Activated T-helper 1 cell treated with anti-CD3 and anti-CD28 coated beads, Interleukin-12 subunit alpha, Interleukin-12 subunit beta, Interleukin-2, Interleukin-4 antibody, amounts not matched to agents 30 ng/mL and 10 ng/mL and 1 ng/mL, durations not matched to agents 14 hours and 24 hours and 36 hours (primary cell): ENCODE measurements at places on chromosomes 13 and 19.

DNA sequence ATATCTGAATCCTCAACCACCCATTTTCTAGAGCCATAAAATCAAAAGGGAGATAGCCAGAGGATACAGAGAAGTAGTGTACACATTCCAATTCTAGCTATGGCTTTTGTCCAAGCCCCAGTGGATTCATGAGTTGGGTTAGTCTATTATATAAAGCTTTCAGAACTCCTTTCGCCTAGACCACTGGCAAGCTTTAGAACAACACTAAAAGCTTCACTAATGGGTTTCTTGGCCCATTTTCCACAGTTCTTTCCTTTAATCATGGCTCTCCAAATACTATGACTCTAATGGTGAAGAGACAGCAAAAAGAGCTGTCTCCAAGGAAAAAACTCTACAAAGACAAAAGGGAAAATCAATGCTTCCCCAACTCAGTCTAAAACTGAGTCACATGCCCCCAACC is 48.2 kb upstream of the SLITRK5 start:
- DNase-seq: no peak

GRCh38 chr19:10782795-10783194 is 53.2 kb downstream of the TMED1 start:
- DNase-seq: no peak

DNA sequence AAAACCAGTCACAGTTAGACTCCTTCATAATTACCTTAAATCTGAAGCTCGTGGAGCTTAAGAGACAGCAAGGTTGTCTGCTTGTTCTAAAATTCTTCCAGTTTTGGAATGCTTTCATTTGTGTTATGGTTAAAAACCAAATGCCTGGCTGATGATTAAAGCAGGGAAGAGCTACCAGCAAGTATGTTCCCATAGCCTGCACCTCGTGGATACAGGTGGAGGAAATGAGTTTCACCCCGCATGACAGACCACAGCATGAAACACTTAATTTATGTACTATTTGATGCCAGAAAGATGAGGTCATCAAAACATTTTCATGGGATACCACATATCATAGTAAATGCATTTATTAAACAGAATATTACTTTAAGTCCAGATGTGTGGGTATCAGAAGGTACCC is 416 bp upstream of the DOCK9 start:
- DNase-seq: no peak

DNA sequence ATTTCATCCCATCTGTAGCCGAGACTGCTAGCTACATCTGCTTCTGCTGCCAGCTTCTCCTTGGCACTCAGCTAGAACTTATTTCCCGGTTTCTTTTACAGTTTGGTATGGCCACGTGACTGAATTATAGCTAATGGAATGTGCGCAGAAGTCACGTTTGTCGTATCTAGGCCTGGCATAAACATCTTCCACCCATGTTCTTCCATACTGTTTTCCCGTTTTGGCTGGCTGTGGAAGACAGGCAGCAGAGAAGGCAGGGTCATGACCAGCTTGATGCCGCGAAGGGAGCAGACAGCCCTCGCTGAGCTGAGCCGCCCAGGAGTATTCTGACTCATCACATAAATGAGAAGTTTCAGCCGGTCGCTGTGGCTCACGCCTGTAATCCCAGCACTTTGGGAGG is 186.7 kb downstream of the RFC3 start:
- DNase-seq: no peak

- DNase-seq: no peak
These were observed 37.3 kb downstream of the KLF2 start for GRCh38 chr19:16361926-16362325.

DNA sequence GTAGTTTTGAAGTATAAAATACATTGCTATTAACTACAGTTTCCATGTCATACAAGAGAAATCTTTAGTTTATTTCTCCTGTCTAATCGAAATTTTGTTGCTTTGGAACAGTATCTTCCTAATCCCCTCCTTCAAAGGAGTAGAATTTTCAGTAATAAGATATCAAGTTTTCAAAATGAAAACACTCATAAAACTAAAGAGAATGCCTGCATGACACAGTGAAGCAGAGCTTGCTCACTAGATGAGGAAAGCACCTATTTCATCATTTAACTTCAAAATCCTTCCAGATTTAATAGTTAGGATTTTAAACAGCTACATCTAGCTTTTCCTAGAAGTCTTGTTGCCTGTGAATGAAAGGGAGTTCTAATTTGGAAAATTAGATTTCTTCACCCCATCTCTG is 80.8 kb downstream of the TNFSF11 start:
- no peak for DNase-seq

GRCh38 chr19:40421993-40422747 is 3.6 kb downstream of the SERTAD1 start:
- DNase-seq: no peak

GRCh38 chr19:20278342-20278741 is 111.3 kb downstream of the ZNF486 start:
- no peak for DNase-seq

DNA sequence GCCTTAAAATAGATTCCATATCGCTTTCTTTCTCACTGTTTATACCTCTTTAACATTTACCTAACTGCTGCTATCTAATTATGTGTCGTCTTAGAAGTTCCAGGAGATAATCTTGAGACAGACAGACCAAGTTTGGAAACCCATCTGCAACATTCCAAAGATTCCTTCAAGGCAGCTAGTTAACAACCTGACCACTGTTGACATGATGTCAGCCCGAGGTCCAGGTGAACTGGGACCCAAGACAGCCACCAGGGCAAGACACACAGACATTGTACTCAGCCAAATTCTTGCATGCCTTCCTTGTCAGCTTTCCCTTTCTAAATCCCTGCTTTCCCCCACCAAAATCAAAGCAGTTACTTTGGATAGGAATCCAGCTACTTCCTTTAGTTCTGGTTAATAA is 1476.5 kb upstream of the PRR20A start:
- DNase-seq: no peak

DNA sequence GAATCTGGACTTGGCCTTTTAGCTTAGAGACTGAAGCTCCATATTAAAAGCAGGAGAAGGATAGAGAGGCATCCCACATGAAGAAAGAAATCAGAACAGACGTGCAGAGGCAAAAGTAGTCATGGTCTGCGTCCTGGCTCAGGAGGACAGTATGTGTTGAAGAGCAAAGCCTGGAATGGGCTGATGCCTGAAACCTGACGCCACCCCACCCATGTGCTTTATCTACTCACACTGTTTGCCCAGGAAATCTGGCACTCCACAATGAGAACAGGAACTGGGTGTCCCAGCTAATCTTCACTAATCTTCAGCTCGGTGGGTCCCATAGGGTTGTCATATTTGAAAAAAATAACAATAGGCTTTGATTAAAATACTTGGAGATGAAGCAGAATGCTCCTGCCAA is 549.0 kb upstream of the GPC6 start:
- no peak for DNase-seq

GRCh38 chr13:46554951-46555350 is 2.0 kb downstream of the LRCH1 start:
- no peak for DNase-seq

- DNase-seq: no peak
These were observed 1092.8 kb downstream of the PCDH9 start for GRCh38 chr13:66137384-66137783.

DNA sequence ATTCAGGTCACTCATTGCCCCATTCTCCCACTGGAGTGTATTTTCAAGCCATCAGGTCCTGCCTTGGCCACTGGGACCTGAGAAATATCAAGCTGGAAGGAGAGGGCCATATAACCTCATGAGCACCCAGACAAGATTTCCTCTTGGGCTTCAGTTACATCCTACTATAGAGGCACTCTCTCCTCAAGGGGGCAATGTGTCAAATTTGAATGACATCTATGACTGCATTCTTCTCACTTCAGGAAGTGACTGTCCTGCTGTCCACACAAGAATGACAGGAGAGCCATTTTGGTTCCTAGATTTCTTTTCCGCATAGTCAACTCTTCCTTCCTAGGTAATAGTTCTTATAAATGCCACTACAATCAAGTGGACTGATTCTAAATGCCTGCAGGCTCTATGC is 416.2 kb downstream of the DIAPH3 start:
- DNase-seq: no peak

GRCh38 chr13:91950803-91951202 is 552.4 kb downstream of the GPC5 start:
- DNase-seq: no peak

- DNase-seq: no peak
These were observed 100.6 kb downstream of the RAP2A start for GRCh38 chr13:97534540-97534939.

DNA sequence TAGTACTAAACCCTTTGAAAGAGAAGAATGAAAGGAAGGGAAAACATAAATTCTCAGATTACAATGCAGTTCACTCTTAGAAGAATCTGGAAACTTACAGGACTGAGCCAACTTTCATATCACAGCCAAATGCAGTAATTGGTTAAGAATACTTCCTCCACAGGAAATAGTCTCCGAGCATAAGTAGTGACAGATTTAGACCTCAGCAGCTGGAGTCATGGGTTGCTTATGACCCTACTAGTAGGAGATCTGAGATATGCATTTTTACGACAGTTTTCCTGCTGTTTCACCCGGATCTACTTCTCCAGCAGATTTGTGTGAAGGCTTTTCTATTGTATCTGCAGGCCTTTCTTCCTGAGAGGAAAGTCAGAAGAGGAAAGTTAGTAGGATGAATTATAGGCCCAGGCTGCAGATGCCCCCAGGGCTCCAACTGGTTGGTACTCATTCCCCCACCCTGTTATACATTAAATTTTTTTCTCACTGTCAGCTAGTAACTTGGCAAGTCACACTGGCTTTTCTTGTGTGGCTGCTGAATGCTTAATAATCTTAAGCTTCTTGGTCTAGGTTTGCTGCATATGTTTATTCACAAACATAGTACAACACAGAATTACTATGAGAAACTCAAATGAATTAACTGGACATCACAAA is 1241.5 kb upstream of the MIR17HG start:
- no peak for DNase-seq

- DNase-seq: no peak
These were observed 1018.0 kb upstream of the PCDH20 start for GRCh38 chr13:62433660-62434059.

DNA sequence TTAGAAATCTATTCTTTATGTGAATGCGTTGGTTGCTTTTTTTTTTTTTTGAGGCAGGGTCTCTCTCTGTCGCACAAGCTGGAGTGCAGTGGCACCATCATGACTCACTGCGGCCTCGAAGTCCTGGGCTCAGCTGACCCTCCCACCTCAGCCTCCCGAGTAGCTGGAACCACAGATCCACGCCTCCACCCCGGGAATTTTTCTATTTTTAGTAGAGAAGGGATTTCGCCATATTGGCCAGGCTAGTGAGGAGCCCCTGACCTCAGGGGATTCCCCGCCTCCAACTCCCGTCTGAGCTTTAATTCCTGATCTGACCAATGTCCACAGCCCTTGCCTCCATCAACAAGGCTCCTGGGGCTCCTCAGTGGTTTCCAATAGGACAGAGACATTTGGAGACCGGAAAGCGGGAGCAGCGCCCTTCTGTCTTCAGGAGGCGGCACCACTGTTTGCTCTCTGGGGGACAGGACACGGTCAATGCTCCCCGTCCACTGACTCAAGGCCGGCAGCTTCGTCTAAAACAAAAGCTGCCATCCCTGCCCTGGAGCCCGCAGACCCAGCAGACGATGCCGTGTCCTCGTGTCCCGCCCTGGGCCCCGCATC is 503 bp downstream of the TUBA3C start:
- DNase-seq: no peak

DNA sequence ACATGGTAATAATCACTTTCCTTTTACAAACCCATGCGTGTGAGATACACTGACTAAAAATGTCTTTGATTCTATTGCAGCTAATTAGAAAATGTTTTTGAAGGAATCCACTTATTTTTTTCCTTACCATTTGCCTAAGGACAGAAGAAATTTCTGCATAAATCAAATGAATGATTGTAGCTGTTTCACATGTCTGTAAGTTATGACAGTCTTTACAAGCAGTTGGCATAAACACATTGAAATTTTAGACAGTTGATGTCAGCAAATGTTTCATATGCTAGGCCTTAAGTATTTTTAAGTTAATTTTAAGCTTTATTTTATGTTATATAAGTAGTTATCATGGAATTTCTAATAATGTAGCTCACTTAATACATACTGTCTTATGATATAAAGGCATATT is 598.4 kb upstream of the SLITRK6 start:
- DNase-seq: no peak

- DNase-seq: no peak
These were observed 2.2 kb upstream of the COLGALT1 start for GRCh38 chr19:17553256-17553655.

DNA sequence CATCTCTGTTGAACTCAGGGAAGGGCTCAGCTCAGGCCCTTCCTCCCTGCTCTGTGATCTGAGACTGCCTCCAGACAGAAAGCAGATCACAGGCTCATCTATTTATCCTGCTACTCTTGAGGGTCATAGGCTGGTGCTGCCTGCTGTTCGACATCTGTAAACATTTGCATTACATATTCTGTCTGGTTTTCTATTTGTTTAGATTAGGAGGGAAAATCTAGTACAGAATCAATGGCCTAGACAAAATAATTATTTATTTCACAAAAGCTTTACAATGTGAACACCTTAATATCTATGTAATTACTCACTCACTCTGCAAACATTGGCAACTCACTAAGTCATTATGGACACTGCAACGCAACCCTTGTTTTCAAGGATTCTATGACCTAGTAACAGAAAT is 43.0 kb downstream of the CEP89 start:
- DNase-seq: no peak

- no peak for DNase-seq
These were observed 79.4 kb downstream of the ZIC5 start for GRCh38 chr13:99892196-99892613.

- DNase-seq: no peak
These were observed 69.6 kb downstream of the STK24 start for GRCh38 chr13:98507282-98507797.

GRCh38 chr13:32737111-32737571 is 150.9 kb downstream of the PDS5B start:
- DNase-seq: no peak

- DNase-seq: no peak
These were observed 156.9 kb downstream of the UGGT2 start for GRCh38 chr13:95896301-95896700.

- no peak for DNase-seq
These were observed 28.9 kb upstream of the TNFRSF19 start for GRCh38 chr13:23541221-23541824.

DNA sequence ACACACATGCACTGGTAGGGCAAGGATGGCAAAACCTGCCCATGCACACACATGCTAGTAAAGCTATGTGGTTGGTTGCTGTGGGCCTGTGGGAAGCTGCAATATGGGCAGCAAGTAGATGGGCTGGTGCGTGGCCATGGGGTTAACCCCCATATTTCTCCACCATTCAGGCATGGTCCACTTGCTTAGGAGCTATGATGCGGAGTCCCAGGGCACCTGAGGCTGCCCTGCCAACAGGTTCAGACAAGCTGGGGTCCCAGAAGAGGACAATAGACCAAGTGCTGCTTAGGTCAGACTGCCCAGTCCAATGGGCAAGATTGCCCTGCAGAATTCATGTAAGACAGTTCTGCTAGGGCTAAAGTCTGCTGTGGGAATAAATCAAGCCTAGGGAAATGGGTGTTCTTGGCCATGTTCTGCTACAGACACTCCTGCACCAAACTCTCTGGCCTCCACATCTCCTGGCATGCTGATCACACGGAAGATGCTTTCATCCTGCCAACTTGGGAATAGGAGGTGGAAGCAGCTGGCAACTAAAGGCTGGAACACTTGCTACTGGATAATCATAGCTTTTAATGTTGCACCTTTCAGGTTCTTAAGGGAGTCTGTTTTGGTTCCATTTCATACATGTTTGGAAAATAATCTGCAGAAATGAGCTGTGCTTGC is 646.3 kb upstream of the SLITRK1 start:
- DNase-seq: no peak
